ENCODE measurements at places on chromosomes 5 and 9.

DNA sequence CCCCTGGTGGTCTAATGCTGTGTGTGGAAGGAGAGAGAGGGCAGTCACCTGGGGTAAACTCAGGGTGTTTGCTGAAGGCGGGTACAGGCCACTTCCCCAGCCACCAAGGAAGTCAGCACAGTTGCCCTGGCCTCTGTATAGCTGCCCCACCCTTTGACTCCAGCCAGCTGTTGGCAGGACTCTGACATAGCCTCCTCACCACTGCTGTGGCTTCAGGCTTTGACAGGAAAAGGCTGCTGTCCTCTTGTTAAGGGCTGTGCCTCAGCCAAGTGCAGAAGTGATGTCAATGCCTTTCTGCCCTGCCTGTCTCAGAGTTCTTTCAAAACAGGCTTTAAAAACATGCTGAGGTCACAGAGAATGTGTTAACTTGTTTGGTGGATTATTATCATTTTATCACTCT is 487.2 kb upstream of the KLF4 start:
- DNase-seq, result no peak

GRCh38 chr9:127177665-127178265 is 55.3 kb upstream of the ANGPTL2 start:
- no peak for DNase-seq

DNA sequence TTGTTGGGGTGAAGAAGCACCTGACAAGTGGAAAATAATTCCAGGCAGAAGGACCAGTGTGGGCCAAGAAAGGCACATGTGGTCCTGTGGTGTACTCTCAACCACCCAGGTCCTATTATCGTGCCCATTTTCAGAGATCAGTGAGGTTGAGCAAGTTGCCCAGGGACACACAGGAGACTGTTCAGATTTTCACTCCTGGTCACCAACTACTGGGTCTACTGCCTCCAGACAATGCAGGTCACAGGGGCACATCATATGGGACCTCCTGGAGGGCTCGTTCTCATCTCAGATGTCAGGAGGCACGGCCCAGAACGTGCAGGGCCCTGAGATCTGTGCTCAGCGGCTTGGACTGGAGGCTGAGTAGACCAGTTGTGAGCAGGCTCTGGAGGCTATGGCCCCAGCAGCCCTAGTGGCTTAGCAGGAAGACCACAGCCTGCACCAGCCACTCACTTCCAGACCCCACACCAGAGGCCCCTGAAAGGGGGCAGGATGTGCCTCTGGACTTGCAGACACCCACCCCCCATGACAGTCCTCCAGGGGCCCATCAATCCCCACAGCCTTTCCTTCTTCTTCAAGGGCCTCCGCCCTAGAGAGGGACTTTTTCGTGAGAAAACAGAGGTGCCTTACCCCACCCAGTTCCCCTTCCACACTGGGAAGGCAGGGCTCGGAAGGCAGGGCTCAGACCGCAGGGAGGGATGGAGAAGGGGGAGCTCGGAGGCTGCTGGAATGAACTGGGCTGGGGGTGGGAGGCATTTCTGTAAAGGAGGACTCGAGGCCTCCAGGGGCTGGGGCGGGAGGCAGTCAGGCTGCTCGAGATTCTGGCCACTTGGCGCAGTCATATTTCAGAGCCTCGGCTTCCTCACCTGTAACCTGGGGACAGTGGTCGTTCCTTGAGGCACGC is 82.7 kb upstream of the NEURL1B start:
- no peak for DNase-seq

- DNase-seq, result no peak
Observed at GRCh38 chr5:134566741-134567221, 41.3 kb downstream of the JADE2 start.

- no peak for DNase-seq
Observed at GRCh38 chr5:172137046-172137445, 51.0 kb downstream of the STK10 start.

DNA sequence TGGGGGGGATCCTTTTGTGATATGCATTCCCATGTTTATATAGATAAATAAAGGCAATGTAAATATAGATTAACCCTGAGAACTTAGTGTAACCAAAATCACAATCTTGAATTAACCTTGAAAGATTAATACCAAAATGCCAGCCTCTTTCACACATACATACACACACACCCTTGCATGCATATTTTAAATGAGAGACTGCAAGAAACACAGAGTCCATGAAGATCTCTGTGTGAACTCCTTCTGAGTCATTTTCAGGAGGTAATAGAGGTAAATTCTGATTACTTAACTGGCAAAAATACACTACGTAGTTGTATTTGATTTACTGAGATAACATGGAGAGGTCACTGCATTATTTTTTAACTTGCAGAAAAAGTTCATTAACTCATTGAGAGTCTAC is 118.0 kb downstream of the SLF1 start:
- DNase-seq, result no peak

DNA sequence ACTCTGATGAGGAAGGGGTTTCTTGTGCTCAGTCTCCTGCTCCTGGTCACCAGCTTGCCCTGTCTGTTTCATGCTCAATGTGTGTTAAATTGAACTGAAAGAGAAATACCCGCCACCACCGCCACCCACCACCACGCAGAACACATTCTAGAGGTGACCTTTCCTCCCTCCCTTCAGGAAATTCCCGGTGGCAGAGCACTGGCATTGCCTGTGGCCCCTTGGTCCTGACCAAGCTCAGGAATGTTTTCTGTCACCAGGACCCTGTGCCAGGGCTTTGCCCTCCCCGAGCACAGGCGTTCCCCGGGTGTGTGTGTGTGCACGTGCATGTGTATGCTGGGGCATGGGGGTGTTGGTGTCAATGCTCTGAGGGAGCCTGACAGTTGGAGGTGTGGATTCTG is 10.2 kb upstream of the SLC25A51 start:
- no peak for DNase-seq

DNA sequence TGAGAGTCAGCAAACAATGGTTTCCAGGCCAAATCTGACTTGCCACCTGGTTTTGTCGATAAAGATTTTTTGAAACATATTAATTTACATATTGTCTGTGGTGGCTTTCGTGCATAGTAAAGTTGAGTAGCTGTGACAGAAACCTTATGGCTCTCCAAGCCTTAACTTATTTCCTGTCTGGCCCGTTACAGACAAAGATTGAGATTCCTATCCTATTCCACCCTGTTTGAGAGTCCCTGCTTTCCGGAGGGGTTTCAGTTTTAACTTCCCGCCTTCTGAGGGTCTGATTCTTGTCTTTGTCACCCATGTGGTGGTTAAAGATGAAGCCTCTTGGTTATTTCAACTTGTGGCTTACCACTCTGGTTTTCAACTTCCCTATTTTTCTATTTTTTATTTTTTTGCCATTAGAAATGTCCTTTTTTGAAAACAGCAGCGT is 11.4 kb downstream of the OTULIN start:
- DNase-seq, result no peak

GRCh38 chr5:135185481-135186065 is 151.5 kb upstream of the PITX1 start:
- no peak for DNase-seq

GRCh38 chr9:96464426-96464825 is 14.5 kb downstream of the HABP4 start:
- no peak for DNase-seq

DNA sequence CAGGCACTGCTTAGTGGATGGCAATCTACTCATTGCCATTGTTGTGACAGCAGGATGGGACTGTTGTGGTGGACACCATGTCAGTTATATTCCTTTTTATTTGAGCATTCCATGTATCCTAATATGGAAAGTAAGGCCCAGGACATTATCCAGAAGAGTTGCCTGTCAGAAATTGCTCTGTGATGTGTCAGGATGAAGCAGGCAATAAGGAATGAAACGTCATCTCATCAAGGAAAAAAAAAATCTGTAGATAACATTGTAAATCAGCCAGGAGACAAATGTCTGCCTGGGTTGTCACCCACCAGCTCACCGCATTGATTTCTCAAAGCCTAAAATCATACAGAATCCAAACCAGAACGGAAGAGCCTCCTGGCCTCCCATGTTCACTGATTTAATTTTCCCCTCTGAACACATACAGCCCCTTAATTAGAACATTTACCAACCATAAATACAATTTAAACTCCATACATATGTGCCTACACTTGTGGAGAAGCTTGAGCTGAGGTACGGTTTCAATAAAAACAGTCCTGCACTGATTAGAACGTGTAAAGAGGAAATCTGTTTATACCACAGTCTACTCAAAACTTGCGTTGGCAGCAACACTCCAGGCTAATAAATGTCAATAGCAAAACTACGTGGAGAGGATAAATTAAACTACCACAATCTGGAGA is 73.9 kb downstream of the FOXD1 start:
- no peak for DNase-seq

DNA sequence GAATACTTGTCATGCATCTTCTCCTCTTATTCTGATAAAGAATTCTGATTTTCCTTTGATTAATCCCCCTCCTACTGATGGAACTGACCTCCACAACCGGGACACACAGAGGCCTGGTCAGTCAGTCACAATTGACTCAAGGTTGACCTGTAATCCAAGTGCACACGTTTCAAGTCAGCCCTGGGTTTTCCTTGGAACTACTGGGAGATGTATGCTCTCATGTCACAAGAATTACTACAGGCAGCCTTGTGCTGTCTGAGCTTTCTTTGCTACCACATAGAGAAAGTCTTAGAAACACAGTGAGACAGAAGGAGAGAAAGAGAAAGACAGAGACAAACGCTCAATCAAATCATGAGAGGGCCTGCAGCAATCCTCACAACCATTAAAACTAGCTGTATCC is 345.8 kb downstream of the PDE4D start:
- no peak for DNase-seq

- no peak for DNase-seq
Observed at GRCh38 chr9:116287721-116288120, 134.1 kb downstream of the PAPPA start.

DNA sequence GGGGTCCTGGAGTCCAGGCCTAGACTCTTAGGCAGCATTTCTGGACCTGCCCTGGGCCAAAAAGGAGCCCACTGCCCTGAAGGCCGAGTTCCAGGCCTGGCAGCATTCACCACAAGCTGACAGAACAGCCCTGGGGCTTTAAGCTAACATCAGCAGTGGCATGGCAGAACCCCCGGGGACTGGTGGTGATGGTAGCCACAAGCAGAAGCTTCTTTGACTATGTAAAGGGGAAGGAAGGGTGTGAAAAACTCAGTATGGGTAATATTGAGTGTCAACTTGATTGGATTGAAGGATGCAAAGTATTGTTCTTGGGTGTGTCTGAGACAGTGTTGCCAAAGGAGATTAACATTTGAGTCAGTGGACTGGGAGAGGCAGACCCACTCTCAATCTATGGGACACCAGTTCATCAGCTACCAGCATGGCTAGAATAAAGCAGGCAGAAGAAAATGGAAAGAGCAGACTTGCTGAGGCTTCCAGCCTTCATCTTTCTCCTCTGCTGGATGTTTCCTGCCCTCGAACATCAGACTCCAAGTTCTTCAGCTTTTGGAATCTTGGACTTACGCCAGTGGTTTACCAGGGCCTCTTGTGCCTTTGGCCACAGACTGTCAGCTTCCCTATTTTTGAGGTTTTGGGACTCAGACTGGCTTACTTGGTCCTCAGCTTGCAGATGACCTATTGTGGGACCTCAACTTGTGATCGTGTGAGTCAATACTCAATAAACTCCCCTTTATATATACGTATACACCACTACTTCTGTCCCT is 661.0 kb upstream of the C9orf72 start:
- DNase-seq, result no peak

DNA sequence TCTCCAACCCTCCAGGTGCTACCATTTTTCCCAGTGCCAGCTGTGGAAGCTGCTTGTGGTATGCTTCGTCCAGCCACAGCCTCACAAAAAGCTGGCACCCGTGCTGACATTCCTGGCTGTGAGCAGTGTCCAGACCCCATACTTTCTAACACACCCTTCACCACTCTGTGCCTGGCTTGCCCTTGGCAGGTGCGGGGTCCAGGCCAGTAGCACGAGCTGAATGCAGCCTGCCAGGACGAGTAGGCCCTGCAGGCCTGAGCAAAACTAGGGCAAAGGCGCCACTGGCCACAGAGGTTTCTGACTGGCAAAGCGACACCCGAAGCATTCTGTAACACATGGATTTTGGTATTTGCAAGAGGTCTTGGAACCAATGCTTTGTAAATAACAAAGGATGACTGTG is 26.0 kb upstream of the GHR start:
- DNase-seq, result no peak

- no peak for DNase-seq
Observed at GRCh38 chr9:99269416-99269815, 47.3 kb downstream of the SEC61B start.

DNA sequence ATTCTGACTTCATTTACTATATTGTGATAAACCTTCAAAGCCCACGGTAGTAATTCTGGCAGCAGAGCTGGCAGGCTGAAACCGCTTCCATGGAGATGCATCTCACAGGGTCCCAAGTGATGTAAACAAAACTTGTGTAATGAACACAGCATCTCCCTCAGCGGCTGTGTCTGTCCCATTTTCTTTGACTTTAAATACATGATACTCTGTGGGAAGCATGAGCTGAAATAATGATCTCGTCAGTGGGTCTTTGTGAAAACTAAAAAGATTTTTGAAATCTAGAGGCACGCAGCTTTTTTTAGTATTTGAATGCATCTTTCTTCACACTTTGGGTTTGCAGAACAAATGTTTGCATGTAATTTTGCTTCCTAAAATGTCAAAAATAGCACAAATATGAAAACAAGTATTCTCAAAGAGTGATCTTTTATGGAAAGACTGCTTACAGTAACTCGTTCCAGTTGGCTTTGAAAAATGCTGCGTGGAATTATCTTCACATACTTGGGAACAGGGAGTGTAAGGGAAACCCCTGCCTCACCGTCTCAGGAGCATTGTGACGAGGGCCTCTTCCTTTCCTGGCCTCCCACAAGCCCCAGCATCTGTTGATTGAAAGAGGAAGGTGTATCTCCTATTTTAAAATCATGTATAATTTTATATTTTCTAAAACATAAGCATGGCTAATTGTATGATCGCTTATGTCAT is 18.1 kb upstream of the LPCAT1 start:
- DNase-seq, result no peak

GRCh38 chr5:52759331-52759730 is 28.4 kb upstream of the ITGA1 start:
- DNase-seq, result no peak

GRCh38 chr5:173940269-173940668 is 48.7 kb upstream of the C5orf47 start:
- no peak for DNase-seq

DNA sequence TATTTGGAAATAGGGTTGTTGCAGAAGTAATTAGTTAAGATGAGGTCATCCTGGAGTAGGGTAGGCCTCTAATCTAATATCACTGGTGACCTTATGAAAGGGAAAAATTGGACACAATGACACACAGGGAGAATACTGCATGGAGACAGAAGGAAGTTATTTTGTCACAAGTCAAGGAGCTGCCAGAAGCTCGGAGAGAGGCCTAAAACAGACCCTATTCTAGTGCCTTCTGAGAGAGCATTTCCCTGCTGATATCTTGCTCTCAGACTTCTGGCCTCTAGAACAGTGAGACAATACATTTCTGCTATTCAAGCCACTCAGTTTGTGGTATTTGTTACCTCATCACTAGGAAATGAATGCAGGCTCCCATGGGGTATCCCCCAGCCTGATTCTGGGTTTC is 332.9 kb downstream of the CSNK1G3 start:
- no peak for DNase-seq

- peak; percentile 22 for DNase-seq
Observed at GRCh38 chr5:1526681-1527131, 2.9 kb upstream of the LPCAT1 start.

GRCh38 chr5:81427566-81427965 is 33.6 kb upstream of the ACOT12 start:
- no peak for DNase-seq

Measured in stimulated activated CD8-positive, alpha-beta memory T cell treated with anti-CD3 and anti-CD28 coated beads, Interleukin-4, amount 100 ng/mL, for 48 hours (primary cell).